Activated gamma-delta T cell treated with anti-CD3 and anti-CD28 coated beads, Interleukin-2, amount 50 U/mL, for 16 hours (primary cell): ENCODE measurements at places on chromosomes 1 and 21.
A peak's percentile ranks its signal among the peaks of the same experiment; 100 is the strongest.

DNA sequence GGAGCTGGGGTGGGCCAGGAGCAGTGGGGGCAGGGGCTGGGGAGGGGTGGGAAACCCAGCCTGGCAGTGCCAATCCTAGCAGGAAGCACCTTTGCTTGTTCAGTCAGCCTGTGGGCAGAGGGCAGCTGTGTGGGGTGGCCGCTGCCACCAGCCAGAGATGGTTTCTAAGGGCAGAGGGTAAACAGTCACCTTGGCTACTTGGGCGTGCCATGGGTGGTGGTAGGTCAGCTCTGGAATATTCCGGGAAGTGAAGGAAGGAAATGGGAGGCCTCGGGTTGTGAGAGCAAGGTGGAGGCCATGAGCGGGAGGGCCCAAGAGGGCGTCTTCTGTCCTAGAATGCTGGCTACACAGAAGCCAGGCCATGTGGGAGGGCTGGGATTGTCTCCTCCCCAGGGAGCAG is 20.7 kb upstream of the WNT4 start:
- DNase-seq, result no peak

- DNase-seq, result no peak
Observed at GRCh38 chr1:41919131-41919530, 409 bp upstream of the HIVEP3 start.

- no peak for DNase-seq
Observed at GRCh38 chr1:207362962-207363860, 41.7 kb downstream of the CD55 start.

DNA sequence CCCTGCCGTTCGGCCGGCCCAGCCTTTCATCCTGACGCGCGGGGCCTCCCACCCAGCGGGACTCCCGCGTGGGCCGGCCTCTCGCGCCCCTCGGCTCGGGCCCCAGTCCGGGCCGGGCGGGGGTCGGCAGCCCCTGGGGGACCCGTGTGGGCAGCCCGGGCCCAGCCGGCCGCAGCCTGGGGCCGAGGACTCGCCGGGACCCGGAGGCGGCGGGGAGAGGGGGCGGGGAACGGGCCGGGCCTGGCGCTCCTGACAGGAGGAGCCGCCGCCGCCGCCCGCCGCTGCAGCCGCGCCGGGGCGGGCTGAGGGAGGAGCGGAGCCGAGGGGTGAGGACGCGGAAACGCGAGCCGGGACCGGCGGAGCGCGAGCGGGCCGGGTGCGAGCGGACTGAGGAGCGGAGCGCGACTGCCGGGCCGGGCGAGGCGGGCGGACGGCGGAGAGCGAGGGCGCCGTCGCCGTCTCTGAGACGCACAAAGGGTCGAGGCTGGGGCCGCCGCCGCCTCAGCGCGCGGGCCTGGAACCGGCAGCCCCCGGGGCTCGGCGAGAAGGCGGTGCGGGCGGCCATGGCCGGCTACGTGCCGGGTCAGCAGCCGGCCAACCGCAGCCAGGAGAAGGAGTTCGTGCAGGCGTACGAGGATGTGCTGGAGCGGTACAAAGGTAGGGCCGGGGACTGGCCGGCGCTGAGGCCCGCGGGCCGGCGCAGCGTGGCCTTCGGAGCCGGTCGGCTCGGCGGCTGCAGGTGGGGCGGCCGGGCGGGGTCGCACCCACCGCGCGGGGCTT is 79.1 kb downstream of the NDUFS5 start:
- DNase-seq, result peak; percentile 21

DNA sequence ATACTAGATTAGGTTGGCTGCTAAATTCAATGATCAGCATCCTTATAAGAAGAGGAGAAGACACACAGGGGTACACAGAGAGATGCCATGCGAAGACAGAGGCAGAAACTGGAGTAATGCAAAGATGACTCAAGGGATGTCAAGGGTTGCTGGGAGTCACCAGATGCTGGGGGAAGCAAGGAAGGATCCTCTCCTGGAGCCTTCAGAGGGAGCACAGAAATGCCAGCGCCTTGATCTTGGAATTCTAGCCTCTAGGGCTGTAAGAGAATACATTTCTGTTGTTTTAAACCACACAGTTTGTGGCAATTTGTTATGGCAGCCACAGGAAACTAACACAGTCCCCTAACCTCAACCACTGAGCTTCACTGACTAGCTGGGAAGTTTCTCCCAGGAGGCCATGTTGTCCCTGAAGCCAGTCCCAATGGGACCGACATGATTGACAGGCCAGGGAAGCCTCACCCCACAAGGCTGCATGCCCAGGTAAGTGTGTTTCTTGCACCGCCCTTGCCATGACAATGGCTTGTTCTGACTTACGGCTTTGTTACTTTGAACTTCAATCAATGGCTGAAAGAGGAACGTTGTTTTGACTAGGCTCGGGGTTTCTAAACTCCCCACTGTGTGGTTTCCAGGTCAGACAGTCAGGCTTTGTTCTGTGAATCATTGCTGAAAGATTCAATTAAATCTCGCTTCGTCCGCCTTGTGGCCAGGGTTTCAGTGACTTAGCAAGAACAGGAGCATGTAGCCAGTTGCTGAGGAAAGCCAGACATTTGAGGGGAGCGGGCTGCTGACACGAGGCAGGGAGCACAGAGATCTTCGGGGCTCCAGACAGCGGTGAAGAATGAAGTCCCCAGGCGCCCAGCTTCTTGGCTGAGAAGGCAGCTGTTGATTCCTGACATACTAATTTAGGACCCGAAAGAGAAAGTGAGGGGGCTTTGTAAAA is 62.3 kb downstream of the RUNX1 start:
- DNase-seq, result peak; percentile 57

DNA sequence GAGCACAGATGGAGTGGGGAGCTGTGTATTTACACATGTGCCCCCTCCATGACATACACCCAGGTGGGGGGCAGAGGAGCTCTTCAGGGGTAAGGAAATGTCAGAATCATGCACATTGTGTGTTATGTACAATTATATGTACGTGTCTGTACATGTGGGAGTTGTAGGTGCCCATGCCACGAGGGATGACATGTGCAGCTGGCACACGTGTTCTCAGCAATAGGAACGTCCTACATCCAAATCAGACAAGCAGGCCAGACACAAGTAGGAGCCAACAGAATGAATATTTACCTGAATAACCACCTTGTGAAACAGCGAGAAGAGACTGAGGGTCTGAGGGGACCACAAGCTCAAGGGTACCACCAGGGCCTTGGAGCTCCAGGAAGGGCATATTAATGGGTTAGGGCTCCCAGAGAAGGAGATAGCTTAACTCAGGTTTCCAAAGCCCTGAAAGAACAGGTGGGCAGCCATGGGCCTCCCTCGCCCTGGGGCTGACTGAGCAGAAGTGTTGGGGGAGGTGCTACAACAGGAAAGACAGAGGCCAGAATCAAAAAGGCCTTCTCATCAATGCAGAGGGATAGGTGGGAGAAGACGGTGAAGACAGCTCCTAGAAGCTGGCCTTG is 3.2 kb downstream of the COL16A1 start:
- DNase-seq, result no peak

DNA sequence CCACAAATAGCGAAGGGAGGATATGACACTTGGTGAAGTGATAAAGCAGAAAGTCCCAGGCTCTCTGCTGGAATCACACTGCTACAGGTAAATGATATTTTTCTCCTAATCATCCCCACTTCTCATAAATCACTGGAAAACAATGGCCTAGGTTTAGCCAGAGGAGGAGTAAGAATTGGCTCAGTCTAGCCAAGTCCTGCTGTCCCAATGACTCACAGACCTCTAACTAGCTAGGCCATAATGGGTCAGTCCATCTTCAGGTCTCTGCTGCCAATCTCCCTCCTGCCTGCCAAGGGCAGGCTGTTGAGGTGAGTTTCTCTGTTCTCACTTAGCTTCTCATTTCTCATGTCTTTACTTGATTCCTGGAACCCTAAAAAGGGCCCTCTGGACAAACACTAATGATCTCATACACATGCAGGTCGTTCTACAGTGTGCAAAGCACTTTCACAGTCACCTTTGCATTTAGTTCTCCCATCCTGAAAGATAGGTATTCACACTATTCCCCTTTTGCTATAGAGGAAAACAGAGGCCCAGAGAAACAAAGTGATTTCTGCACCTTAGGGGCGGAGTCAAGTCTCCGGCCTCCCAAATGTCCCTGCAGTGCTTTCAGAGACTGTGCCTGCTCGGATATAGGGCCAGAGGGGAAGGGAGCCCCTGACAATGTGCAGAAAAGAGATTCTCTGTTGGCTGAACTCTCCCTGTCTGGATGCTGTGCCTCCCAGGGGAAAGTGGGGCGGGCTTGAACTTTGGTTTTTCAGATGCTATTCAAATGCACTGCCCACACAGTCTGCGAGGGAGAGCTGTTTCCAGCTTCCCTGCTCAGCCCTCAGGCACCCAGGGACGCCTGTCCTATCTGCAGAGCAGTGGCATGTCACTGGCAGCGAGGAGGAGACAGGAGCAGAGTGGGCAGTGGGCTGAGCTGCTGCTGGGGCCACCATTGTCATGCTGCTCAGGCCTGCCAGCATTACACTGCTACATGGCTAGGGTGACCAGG is 3.9 kb upstream of the CDK18 start:
- no peak for DNase-seq

DNA sequence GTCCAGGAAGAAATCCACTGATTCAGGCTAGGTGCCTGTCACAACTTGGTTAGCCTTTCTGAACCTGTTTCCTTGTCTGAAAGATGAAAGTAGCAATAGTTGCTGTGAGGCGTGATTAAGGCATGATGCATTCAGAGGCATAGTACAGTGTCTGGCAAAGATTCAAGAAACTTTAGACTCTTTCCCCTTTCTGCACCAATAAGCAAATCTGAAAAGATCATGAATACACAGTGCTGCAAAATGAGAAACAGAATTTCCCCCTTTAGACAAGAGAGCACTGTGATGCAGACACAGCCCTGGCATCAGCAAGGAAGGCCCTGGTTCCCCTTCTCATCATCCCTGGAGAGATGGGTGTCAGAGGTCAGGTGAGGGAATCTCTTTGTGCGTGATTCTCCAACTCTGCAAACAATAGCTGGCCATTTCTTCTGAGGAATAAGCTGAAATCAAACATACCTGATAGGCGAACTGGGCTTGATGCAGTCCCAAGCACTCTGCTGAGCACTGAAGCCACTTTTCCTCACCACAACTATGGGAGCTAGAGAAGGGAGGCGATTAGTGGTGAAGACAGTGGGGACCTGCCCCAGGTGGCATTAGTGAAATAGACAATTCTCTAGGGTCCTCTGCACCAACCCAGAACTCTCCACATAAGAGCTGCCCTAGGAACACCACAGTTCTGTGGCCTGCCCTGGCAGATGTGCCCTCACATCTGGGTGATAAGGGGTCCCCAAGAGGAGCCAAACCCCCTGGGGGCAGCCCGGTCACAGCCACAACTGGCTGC is 41.7 kb downstream of the ITPKB start:
- no peak for DNase-seq

- DNase-seq, result no peak
Observed at GRCh38 chr1:230170622-230171021, 103.6 kb downstream of the GALNT2 start.

GRCh38 chr1:103576065-103576464 is 4.7 kb downstream of the AMY2B start:
- no peak for DNase-seq

DNA sequence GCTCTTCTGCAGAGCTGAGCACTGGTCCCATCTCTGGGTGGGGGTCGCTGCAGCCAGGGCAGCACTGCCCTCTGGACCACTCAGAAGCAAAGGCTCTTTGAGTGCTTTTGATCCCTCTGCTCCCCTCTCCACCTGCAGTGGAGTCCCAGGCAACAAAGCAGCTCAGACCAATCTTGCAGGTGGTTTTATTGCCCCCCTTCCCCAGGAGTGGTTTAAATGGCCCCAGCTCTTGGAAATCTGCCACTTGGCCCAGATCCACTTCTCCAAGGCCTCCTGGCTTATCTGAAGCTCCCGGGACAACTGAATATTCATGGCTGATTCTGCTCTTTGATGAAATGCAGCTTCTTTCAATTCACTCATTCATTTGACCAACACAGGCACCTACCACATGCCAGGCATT is 2.7 kb downstream of the STUM start:
- no peak for DNase-seq

DNA sequence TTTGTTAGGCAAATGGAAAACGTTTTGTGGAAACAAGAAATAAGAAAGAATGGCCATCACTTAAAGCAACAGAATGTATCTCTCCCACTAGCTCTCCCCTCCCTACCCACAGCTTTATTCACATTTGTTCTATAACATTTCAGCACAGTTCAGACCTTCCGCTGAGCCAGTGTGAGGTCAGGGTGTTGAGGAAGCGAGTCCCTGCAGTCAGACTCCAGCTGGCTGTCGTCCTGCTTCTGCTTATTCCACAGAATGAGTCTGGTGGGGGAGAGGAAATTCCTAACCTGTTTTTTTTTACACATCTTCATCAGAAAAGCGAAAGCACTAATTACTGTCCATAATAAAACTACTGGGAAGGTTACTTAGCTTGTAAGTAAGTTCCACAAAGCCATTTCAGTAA is 39.0 kb downstream of the MRPL39 start:
- DNase-seq, result no peak

DNA sequence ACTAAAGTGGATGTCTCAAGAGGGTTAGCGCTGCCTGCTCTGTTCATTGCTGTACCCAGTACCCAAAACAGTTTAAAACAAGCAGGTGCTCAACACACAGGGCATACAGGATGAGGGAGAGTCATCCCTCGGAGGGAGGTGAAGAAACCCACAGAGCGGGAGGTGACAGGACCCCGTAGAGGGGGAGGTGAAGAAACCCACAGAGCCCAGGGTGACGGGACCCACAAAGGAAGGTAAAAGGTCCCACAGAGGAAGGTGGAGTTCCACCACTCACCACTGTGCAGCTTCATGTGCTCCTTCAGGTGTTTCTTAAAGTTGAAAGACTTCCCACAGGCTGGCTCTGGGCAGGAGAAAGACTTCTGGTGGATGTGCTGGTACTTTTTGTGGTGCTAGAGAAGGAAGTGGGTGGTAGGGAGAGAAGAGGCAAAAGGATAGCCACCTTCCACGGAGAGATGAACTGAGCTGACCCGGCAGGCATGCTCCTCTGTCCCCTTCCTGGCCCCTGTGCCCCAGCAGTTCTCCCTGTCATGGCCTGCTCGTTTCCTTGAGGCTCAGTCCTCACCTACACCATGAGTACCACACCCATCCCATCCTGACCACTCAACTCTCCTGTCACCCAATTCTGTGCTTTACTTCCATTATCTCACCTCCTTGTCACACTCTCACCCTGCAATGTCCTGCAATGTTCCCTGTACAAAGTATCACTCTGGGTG is 5.1 kb downstream of the ZNF692 start:
- peak; percentile 43 for DNase-seq

- DNase-seq, result no peak
Observed at GRCh38 chr1:56406821-56407220, 172.5 kb downstream of the PLPP3 start.

- DNase-seq, result no peak
Observed at GRCh38 chr1:60281360-60281932, 207.9 kb upstream of the C1orf87 start.

- no peak for DNase-seq
Observed at GRCh38 chr1:14143777-14144176, 443.8 kb downstream of the PRDM2 start.

GRCh38 chr1:247421074-247421473 is 5.1 kb downstream of the NLRP3 start:
- no peak for DNase-seq
